ENCODE measurements at places on chromosomes 11 and 22.

DNA sequence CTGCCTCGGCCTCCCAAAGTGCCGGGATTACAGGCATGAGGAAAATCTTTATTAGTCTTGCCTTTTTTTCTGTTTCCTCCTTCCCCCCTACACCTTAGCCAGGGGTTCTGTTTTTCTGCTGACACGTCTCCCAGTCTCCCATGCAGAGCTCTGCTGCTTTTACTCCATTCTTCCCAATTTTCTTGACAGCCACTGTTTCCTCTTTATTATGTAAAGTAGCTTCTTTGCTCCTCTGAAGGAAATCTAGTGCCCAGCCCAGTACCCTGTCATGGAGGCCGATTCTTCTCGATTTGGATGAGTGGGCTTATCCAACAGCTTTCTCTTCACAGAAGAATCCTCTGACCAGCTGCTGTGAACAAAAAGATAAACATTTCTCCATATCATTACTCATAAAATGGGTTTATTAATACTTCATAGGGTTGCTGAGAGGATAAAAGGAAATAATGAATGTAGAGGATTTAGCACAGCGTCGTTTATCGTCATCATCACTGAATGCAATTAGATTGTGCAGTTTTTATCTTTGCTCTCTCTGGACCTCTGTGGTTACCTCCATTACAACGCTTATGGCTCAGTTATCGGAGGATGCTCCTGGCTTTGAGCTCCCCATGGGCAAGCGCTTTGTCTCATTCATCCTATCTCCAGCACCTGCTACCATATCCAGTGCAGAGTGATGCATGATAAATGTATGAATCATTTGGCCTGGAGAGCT is 375.6 kb upstream of the C11orf87 start:
- no peak for DNase-seq

- no peak for DNase-seq
Observed at GRCh38 chr11:81707881-81708280, 1025.8 kb downstream of the FAM181B start.

- no peak for DNase-seq
Observed at GRCh38 chr11:116232364-116232828, 540.4 kb downstream of the BUD13 start.

DNA sequence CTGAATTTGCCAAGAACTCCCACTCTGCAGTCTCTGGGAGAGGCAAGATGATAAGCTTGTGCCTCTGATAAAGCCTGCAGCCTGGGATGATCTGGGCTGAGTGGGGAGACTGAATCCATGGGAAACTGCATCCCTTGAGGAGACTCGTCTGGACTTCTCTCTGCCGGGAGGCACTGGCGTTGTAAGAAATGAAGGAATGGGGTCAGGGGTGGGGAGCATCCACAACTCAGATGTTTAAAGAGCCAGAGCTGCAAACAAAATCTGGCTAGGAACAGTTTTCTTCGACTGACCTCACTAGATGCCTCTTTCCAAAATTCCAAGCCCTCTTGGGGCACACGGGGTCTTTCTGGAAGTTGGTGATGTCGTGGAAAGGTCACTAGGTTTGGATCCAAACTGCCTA is 64.4 kb downstream of the SPON1 start:
- no peak for DNase-seq

DNA sequence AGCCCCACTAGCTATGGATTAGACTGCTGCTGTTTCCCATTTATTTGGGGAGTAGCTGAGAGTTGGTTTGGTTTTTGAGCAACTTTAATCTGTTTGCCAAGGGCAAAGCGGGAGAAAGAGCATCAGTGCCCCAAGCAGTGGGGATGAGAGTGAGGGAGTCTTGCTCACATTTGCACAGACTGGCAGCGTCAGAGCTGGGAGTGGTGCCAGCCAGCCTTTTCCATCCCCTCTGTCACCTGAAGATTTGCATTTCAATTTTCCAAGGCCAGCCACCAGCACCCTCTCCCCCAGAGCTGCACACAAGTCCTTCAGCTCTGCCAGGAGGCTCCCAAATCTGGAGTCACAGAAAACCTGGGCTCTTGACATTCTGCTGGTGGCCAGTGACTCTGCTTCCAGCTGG is 21.0 kb upstream of the UVRAG start:
- DNase-seq = no peak

DNA sequence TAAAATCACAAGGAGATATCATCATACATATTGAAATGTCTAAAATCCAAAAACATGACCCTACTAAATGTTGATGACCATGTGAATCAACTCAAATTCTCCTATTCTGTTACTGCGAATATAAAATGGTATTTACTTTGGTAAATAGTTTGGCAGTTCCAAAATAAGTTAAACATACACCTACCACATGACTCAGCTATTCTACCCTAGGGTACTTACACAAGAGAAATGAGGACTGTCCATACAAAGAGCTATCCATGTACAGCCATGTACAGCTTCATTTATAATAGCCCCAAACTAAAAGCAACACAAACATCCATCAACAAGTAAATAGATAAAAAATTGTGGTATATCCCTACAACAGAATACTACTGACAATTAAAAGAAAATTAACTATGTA is 346.1 kb upstream of the TENM4 start:
- no peak for DNase-seq

- no peak for DNase-seq
Observed at GRCh38 chr11:122877732-122878131, 4.8 kb upstream of the JHY start.

- DNase-seq = no peak
Observed at GRCh38 chr11:76856571-76856970, 4.1 kb upstream of the ACER3 start.

DNA sequence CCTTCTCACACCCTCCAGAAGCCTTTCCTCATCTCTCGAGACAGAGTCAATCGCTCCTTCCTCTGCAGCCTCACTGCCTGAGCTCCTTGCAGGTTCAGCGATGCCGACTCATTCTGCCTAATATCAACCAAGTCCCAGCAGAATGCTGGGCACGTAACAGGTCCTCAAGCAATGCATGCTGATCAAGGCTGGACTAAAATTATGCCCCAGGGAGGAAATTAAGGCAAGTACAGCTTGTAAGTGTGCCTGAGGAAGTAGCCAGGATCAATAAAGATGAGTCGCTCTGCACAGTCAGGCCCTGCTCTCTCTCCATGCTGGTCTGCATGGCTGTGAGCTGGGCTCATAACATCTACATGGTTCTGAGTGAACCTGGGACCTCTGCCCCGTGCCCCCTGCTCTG is 25.6 kb upstream of the NRIP3 start:
- no peak for DNase-seq

DNA sequence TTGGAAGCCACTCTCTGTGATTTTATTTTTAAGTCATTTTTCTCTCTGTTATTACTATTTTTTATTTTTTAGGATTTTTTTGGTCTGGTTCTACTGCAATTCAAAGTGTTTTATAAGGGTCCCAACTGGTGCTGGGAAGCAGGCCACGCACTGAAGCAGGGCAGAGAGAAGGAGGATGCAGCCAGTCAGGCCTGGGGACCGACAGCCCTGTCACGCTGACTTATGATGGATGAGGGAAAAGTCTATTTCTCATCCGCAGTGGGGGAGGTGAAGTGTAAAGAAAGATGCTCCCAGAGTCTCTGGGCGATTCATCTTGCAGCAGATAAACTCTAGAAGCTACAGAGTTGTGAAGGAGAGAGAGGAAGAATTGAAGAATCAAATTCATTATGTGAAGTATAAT is 191.6 kb downstream of the NTM start:
- no peak for DNase-seq
